ENCODE measurements at places on chromosomes 6 and 20.

GRCh38 chr6:160030103-160030502 is 61.2 kb downstream of the IGF2R start:
- DNase-seq: no peak

DNA sequence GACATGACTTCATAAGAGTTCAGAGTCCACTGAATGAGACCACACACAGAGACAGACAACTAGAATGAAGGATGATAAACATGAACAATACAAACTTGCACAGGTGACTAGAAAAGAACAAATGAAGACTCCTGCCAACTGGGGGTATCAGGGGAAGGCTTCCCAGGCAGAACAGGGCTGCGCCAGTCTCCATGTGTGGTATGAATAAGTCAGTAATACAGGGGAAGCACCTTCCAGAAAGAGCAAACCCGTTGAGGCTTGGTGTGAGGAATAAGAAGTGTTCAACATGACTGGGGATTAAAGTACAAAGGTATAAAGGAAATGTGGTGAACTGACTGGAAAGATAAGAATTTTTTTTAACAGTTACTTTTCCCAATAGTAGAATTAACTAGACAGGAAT is 3.7 kb upstream of the SLC17A2 start:
- DNase-seq: no peak

GRCh38 chr6:91483415-91484105 is 896.7 kb upstream of the MAP3K7 start:
- no peak for DNase-seq

DNA sequence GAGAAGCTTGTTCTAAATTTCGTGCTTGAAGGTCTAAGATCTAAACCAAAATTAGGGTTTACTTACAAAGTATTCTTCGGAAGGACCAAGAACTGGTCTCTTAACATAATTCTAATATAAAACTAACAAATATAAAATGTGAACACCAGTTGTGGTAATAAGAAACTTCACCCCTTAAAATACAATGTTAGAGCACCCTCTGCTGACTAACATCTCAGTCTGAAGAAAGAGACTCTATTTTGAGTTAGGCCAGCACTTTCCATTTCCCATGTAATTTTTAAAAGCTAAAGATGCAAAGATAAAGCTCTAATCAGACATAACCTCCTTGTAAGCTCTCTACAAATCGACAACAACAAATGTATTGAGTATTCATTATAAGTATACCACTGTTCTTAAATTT is 24.6 kb downstream of the ATG5 start:
- peak; percentile 16 for DNase-seq

GRCh38 chr20:62346398-62347150 is 20.5 kb downstream of the LAMA5 start:
- DNase-seq: no peak

- DNase-seq: no peak
Measured at GRCh38 chr6:148629181-148629580, 117.6 kb upstream of the UST start.

DNA sequence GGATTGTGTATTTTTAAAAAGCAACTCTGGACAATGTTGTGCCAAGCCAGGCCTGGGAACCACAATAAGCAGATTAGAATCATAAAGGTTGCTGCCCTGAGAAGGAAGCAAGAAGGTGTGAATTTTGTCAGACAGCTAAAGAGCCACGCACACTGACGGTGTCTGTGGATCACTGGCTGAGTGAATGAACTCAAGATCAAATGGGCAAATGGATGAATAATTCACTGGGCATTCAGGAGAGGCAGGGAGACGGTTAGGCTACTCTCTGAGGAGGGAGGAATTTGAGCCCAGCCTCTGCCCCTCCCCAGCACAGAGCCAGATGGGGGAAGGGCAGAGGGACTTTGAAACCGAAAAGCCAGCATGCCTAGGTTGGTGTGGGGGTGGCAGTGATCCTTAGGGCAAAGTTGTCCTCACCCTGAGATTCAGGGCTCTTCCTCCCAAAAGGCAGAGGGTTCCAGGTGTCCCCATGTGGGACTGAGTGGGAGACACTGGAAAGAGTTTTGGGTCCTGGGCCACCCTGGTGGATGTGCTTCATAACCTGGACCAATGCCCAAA is 19.5 kb upstream of the SLC22A7 start:
- no peak for DNase-seq

DNA sequence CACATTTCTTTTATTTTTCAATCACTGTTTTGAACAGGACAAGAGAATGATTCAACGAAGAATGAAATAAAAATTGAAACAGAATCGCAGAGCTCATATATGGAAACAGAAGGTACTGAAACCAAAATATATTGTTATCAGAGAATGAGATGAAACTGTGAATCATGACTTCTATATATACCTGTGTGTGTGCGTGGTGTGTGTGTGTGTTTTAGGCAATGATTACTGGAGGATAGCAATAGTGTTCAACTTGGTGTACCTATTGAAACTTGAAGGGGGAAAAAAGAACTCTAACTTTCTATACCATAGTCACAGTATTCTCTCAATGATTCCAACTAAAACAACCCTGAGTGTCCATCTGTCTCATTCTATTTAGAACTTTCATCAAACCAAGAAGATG is 586.6 kb downstream of the KIF16B start:
- DNase-seq: no peak

DNA sequence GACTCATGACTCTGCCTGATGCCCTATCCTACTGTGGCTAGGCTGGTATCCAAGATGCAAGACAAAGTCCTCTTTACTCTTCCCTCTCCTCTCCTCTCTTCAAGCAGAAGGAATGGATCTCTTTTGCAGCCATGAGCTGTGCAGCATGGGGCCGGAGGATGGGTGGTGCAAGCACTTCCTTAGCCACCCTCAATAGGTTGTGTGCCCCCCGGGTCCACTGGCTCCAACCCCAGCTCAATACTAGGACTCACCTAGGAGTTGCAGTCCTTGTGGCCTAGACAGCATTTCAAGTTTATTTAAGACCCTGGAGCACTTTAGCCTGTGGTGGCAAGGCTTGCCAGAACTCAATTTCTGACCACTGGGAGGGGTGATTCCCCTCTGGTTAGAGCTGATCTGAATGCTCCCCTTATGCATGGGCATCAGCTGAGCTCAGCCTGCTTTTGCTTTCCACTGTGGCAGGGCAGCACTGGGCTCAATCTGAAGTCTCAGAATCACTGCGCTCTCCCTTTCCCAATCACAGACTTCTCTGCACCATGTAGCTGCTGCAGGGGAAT is 29.0 kb upstream of the GRM4 start:
- DNase-seq: no peak

- DNase-seq: no peak
Measured at GRCh38 chr20:5720696-5721095, 29.5 kb upstream of the SHLD1 start.

- DNase-seq: no peak
Measured at GRCh38 chr6:150592377-150592995, 7.2 kb upstream of the PLEKHG1 start.

DNA sequence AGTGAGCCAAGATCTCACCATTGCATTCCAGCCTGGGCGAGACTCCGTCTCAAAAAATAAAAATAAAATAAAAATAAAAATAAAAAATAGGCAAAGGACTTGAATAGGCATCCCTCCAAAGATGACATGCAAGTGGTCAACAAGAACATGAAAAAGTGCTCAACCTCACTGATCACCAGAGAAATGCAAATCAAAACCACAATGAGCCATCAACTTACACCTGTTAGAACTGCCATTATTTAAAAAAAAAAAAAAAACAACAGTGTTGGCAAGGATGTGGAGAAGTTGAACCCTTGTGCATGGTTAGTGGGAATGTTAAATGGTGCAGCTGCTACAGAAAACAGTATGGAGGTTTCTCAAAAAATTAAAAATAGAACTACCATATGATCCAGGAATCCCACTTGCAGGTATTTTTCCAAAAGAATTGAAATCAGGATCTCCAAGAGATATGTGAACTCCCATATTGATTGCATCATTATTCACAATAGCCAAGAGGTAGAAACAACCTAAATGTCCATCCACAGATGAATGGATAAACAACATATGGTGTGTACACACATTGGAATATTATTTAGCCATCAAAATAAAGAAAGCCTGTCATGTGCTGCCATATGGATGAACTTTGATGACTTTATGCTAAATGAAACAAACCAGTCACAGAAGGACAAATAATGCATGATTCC is 2.8 kb downstream of the C20orf203 start:
- DNase-seq: no peak

- DNase-seq: no peak
Measured at GRCh38 chr6:33279257-33279695, 2.4 kb downstream of the B3GALT4 start.

DNA sequence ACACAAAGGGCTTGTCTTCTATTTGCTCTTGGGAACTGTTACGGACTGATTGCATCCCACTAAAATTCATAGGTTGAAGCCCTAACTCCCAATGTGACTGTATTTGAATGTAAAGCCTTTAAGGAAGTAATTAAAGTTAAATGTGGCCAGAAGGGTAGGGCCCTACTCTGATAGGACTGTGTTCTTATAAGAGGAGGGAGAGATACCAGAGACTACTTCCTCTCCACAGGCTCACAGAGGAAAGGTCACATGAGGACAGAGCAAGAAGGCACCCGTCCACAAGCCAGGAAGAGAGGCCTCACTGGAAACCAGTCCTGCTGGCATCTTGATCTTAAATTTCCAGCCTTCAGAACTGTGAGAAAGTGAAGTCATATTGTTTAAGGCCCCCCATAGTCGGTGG is 211.9 kb downstream of the CDH26 start:
- no peak for DNase-seq

DNA sequence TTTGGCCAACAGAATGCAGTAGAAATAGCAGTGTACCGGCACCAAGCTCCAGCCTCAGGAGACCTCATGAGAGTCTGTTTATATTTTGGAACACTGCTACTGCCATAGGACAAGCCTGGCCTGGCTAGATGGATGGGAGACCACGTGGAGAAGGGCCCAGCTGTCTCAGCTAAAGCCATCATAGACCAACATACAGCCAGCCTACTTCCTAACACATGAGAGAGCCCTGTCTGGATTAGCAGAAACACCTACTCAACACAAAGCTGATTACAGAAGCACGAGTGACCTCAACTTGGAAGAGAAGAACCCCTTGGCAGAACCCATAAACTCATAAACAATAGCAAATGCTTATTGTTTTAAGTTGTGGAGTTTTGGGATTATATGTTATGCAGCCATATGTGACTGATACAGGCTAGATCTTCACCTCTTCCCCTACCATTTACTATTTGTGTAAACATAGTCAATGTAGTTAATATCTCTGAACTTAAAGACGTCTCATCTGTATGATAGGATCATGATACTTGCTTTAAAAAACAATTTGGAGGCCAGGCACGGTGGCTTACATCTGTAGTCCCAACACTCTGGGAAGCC is 199.4 kb upstream of the ZNF217 start:
- DNase-seq: no peak

GRCh38 chr6:100099189-100100074 is 105.4 kb upstream of the MCHR2 start:
- DNase-seq: no peak

DNA sequence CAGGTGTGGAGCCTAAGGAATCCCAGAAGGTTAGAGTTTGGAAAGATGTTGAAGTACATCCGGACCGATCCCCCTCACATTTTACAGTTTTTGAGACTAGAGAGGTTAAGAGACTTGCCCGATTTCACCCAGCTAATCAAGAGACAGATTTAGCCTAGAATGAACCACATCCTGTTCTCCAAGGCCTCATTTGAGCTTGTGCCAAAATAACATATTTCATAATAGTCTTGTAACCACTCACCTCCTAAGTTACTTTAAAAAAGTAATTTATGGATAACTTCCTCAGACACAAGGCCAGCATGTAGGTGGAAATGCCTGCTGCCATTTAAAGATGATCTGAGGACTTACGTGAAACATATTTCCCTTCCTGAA is 39.8 kb upstream of the ARHGAP18 start:
- DNase-seq: peak; percentile 66

DNA sequence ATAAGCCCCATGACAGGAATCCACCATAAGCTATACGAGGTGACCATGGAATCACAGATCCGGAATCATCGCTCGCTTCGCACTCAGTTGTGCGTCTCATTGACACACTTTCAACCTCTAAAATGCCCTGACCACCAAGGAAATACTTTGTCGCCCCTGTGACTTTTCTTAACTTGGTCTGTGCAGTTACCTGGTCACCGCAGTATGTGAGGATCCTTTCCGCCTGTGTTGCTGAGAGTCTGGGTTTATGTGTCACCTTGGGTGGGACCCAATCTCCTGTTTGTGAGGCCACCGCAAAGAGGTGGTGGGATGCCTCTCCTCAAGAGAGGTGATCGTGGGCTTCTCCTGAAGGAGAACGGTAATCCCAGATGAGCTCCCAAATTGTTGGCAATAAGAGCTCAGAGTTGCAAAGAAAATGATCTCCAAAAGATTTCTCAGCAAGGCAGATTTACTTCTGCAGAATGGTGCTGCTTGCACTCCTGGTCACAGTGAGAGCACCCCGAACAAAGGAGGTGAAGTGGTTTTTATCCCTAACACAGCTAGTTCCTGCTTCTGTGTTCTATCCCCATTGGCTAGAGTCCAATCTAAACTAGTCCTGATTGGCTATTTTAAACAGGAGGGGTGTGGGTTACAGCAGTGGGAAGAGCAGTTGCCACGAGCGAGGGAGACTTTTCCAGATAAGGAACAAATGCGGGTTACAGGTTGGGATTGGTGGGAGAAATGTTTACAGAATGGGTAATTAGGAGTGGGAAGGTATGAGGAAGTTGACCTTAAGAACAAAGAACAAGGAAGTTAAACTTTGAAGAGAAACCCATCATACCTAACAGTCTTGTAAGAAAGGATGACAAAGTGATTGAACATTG is 9.1 kb upstream of the ZNFX1 start:
- DNase-seq: no peak

GRCh38 chr6:41229721-41230120 is 1.6 kb downstream of the TREML4 start:
- DNase-seq: no peak

DNA sequence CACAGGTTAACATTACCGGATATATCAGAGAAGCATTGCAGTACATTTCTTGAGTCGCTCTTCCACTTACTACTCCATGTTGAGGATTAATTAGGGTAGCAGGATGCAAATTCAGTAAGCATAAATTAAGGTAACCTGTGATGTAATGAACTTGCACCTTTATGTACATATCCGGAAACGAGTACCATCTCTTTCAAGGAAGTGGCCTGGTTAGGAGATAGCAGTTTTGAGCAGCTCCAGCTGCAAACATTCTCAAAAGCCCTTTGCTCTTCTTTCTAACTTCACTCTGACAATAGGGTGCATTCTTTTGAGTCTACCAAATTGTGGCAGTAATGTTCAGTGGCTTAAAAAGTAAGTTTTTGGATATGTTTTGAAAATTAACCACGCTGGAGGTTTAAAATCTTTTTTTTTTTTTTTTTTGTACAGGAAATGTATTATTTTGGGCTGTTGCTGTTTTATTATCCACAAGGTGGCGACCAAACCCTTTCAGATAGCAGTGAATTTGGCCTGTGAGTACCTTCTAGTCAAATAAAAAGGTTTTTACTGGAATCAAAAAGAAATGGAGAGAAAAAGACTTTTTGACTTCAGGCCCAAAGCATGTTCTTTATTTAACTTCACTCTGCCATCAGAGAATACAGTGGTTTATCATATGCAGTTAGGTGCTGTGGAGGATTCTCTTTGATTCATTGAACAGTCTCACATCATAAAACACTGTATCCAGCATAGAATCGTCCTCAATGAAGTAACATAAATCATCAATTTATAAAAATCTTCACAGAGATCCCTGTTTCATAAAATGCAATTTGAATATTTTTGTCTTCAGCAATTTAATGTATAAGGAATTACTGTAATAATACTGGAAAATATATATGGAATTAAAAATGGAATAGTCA is 8.9 kb downstream of the FAM217B start:
- DNase-seq: peak; percentile 63

GRCh38 chr20:38123021-38123587 is 42.0 kb downstream of the TGM2 start:
- no peak for DNase-seq

GRCh38 chr20:23517719-23518118 is 26.8 kb downstream of the CST8 start:
- DNase-seq: no peak
